ENCODE measurements at places on chromosomes 6 and 20.

DNA sequence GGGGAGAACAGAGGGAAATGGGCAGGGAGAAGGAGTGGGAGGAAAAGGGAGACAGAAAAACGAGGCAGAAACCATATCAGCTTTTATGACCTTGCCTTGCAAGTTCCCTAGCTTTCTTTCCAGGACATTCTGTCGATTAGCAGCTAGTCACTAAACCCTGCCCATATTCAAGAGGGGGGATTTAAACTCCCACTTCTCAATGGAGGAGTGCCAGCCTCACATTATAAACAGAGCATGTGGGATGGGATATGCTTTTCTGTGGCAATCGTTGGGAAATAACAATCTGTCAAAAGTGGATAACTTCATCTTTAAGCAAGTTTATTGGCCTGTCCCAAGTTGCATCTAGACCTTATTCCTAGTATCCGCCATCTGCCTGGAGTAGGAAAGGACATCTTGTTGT is 57.0 kb upstream of the TMEM170B start:
- DNase-seq: no peak

DNA sequence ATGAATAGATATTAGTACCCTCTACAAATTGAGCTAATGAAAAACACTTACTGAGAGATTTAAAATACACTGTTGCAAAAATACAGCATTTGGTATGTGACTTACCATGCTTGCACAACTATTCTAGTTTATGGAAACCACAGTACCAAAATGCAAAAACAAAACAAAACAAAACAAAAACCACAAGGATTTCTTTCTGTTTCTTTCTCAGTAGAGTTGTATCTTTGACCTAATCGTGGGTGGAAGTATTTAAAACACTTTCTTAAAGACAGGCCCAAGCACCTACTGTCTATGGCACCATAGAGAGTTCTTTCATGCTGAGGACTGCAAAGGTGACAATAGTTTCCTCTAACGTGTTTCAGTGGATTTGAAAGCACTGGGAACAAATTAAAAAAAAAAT is 95.3 kb upstream of the C6orf118 start:
- DNase-seq: no peak

- DNase-seq: peak; percentile 55
Measured at GRCh38 chr6:26020329-26021000, 57.9 kb downstream of the TRIM38 start.

DNA sequence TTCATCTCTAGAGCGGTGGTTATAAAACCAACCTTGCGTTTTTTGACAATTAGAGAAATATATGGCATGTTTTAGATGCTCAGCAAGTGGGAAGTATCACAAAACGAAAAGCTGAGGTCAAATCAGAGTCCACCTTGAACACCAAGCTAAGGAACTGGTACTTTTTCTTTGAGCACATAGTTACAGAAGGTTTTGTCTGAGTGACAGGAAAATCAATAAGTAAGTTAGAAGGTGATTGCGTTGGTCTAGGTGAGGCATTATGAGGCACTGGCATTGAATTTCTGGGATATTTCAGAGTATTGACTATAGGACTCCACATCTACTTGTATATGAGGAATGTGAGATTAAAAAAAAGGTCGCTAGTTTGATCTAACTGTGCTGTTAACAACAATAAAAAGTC is 597 bp upstream of the HINT3 start:
- DNase-seq: no peak

- DNase-seq: no peak
Measured at GRCh38 chr6:150233843-150234269, 91.0 kb downstream of the PPP1R14C start.

- DNase-seq: no peak
Measured at GRCh38 chr20:62030834-62031434, 34.7 kb downstream of the TAF4 start.

GRCh38 chr6:14447240-14447639 is 329.7 kb downstream of the CD83 start:
- DNase-seq: no peak

- no peak for DNase-seq
Measured at GRCh38 chr6:159821122-159821521, 21.0 kb downstream of the PNLDC1 start.

DNA sequence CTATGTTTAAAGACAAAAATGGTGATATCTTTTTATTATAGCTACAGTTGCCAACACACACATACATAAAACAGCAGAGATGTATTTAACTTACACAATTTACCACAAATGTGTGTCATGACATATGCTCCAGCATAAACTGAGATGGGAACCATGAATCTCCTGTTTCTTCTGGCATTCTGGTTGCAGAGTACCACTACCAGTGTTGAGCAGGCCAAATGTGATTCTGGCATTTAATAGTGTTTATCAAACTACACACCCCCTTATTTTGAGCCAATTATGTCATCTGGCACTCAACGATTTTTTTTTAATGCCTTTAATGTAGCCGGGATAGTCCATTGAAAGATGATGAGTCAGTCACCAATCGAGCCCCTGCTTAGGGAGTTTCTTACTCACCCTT is 59.0 kb upstream of the TPD52L1 start:
- DNase-seq: no peak

- no peak for DNase-seq
Measured at GRCh38 chr6:29517728-29518440, 30.1 kb upstream of the MAS1L start.

DNA sequence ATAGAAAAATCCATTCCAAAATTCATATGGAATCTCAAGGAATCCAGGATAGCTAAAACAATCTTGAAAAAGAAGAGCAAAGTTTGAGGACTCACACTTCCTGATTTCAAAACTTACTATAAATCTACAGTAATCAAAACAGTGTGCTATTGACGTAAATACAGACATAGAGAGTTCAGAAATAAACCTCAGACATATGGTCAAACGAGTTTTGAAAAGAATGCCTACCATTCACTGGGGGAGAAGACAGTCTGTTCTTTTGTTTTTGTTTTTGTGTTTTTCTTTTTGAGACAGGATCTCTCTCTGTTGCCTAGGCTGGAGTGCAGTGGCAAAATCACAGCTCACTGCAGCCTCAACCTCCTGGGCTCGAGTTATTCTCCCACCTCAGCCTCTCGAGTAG is 25.3 kb upstream of the PROKR2 start:
- no peak for DNase-seq

GRCh38 chr6:158060455-158061360 is 79.0 kb downstream of the SYNJ2 start:
- DNase-seq: no peak

GRCh38 chr20:2873747-2874041 is 413 bp downstream of the PTPRA start:
- DNase-seq: peak; percentile 45

DNA sequence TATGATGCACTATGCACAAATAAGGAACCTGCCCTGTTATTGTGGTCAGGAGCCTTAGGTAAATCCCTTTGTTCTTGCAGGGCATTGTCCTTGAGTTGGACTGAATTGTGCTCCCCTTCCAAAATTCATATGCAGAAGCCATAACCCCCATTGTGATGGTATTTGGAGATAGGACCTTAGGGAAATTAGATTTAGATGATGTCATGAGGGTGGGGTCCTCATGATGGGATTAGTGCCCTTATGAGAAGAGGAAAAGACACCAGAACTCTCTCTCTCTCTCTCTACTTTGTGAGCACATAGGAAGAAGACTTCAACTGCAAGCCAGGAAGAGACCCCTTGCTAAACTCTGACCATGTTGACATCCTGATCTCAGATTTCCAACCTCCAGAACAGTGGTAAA is 268.0 kb downstream of the LRFN2 start:
- DNase-seq: no peak

- DNase-seq: no peak
Measured at GRCh38 chr6:41228096-41228495, at the start of gene TREML4. TREML4 (plus strand) TSS chr6:41228349; CDS start chr6:41228428, 79 bp downstream.

GRCh38 chr20:11783102-11783850 is 134.4 kb upstream of the BTBD3 start:
- DNase-seq: no peak

- no peak for DNase-seq
Measured at GRCh38 chr6:157811476-157812173, 11.4 kb upstream of the SNX9 start.

GRCh38 chr20:49028684-49029083 is 17.4 kb upstream of the CSE1L start:
- DNase-seq: no peak

DNA sequence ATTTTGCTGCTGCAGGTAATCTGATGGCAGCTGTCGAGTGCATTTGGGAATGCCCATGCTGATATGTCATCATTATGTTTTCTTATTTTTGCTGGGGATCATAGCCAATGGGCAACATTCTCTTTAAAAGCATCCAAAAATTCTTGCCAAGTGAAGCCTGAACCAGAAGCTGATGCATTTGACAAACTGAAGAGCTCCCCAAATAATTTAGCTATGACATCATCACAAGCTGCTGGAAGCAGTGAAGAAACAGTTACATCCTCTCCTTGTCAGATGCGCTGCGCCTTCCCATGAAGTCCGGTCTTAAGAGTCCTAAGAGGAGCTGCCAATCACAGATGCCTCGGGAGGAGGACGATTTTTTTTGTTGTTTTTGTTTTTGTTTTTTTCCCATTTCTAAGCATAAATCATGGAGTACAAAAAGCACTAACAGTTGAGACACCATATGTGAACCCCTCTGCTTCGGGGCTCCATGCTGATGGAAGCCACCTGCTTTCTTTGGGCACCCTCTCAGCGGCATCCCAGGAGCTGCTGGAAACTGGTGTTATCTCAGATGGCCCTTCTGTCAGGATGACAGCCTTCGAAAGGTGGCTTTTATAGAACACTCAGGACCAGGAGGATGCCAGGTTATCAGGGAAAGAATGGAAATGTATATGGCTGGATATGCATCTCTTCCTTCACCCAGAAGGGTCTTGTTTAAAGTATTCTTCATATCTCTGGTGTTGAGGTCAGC is 56.1 kb upstream of the FOXQ1 start:
- DNase-seq: no peak

DNA sequence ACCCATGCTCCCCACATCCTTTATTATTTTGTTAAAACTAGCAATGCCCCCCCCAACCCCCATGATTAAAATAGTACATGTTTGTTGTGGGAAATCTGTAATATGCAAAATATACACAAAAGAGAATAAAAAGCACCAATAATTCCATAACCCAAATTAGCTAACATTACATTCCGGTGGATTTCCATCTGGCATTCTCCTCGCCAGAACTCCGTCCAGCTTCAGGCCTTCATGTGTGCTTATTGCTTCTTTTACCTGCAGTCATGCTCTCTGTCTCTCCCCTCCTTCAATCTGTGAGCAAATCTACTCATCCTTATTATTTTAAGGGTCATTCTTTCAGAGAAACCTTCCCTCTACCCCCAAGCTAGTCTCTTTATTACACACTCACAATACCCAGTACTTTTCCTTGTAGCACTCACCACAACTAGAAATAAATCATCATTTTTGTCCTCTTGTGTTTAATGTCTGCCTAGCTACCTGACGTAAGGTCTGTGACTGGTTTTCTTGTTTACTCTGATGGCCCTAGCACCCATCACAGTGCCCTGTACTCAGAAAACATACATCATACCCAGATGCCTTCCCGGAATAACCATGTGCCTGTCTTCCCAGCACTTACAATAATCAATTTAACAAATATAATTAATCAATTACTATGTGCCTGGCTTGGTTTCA is 25.6 kb upstream of the IER3 start:
- no peak for DNase-seq

GRCh38 chr20:37244572-37244957 is 17.0 kb downstream of the GHRH start:
- no peak for DNase-seq

GRCh38 chr20:4095639-4096038 is 80.3 kb upstream of the RNF24 start:
- no peak for DNase-seq

GRCh38 chr6:39211183-39211582 is 18.1 kb downstream of the KCNK5 start:
- no peak for DNase-seq

DNA sequence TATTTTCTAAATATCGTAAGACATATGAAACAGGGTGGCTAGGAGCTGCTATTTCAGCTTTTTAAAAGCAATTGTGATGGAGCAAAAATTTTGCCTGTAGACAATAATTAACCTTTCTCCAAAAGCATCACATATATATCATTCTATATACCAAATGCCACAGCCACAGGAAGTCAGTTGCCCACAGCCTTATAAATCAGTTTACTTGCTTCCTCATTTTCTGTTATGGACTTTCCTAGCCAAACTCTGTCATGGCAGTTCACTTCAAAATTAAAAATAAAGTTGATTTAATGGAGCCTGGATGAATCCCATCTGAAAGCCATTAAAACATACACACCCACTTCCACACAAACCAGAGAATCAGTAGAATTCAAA is 93.4 kb upstream of the NHSL1 start:
- DNase-seq: no peak

DNA sequence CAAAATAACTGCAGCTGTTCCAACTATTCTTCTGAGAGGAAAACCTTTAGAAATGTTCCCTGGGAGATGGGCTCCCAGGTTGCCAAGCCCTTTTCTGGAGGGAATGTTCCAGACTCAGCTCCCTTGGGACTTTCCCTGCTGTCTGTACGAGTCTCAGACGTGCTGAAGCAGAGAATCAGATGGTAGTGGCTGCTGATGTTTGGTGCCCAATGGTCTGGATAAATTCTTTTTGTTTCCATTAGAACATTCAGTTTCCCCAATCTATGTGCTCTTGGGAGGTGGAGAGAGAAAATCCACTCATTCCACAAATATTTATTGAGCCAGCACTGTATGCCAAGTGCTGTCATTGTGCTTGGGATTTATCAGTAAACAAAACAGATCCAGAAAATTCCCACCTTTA is 40.0 kb downstream of the SNHG17 start:
- DNase-seq: no peak

- no peak for DNase-seq
Measured at GRCh38 chr6:22149501-22150367, 147.1 kb downstream of the PRL start.

- no peak for DNase-seq
Measured at GRCh38 chr20:50865591-50865990, 65.6 kb downstream of the ADNP start.

- no peak for DNase-seq
Measured at GRCh38 chr6:160733050-160733646, 31.1 kb downstream of the PLG start.

DNA sequence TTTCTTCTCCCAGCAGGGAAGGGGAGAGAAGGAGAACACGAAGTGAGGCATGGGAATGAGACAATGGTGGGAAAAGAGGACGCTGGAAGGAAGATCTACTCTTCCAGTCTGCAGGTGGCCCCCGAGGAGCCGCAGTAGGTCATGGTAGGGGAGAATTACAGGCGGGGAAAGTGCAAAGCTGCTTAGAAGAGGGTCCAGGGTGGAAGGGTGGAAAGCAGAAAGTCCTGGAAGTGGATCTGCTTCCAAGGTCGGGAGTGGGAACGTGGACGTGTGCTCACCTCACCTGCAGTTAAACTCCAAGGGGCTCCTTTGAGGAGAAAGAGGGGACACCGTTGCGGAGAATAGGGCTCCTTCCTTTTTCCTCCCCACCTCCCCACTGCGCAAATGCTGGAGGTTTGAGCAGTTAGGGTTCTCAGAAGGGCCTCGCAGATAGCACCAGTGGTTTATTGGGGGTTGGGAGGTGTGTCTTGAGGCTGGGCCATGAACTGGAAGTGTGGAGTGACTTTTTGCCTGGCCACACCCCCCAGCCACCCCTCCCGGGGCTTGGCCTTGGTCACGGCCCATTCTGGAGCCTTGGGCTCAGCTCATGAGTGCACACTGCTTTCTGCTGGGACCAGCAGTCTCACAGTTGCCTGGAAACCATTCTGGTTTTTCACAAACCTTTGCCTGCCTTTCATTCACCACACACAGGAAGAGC is 100.4 kb upstream of the MLN start:
- no peak for DNase-seq

Data from stimulated activated CD8-positive, alpha-beta memory T cell treated with anti-CD3 and anti-CD28 coated beads, Interleukin-15, amount 100 ng/mL, for 4 hours (primary cell).